Epithelial cell of prostate (primary cell): ENCODE measurements at places on chromosomes 7 and 10.

DNA sequence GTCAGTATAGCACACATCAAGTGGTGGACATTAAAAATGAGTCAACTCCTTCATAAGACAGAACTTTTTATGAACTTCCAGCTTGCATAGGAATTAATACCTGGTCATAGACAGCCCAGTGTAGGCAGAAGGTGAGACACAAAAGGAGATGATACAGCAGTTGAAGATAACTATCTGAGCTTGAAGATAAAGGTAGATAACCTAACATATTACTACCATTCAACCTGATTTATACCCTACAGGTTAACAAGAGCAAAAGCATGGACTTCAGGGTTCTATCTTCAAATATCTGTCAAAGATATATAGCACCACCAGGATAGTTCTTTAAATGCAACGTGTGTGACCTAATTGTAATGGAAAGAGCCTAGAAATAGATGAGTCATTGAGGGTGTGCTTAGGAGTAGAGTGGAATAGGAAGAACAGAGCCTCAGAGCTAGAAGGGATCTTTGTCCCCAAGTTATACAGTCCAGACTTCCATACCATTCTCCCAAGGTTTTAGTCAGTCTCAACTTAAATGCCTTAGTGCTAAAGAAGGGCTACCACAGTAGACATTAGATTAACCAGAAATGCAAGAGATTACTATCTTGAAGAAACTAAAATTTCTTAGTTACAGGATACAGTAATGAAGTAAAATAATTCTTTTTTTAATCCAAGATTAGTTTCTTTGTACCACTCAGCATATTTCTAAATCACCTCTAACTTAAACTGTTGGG lies 9.2 kb downstream of the ZNF800 start:
- DNase-seq: no peak

DNA sequence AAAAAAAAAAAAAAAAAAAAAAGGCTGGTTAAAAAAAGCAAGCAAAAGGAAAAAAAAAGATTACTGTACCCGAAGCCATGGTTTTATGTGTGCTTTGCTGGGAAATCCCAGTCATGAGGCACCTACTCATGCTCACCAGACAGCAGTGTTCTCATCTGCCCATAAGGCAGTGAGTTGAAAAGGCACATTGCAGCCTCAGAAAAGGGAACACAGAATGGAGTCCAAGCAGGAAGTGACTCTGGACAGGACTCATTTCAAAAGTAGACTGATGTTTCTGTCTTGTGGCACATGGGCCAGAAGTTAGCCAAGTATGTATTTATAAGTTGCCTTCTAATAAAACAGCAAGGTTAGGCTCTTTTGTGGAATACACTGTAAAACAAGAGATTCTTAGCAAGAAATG lies 40.2 kb downstream of the PDSS1 start:
- peak; percentile 70 for DNase-seq

GRCh38 chr10:58479045-58479444 lies 33.6 kb upstream of the BICC1 start:
- no peak for DNase-seq

DNA sequence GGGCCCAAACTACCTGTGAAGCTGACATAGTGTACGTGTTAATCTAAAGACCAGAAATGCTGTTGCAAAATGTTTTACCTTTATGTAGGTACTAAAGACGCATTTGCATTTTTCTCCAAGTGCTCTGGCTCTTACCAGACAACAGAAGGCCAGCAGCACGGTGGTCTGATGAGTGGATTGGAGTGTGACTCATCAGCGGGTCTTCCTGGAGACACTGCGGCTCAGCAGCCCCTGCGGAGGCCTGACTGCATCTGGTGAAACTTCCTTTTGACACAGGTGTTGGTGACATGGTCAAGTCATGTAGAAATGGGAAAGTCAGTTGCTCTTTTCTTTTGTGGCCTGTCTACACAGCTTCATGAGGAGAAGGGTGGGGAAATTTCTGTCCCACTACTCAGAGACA lies 723.6 kb downstream of the INHBA start:
- no peak for DNase-seq

GRCh38 chr7:50613473-50613872 lies 48.3 kb upstream of the DDC start:
- DNase-seq: no peak

DNA sequence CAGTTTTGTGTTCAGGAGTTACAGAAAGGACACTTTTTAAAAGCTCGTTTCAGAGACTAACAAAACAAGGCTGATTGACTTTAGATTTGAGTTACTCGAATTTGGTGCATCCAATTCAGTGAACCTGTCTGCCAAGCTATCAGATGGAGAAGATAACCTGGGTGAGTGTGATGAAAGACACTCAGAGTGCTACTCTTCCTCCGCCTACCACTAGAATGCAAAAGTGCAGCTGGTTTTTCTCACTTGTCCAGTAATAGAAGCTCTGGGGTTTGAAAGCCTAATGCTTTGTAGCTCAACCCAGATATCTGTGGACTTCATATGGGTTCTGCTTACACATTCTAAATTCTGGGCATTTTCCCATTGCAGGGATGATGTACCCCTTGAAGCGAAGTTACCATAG lies 82.8 kb upstream of the NPY start:
- no peak for DNase-seq

- no peak for DNase-seq
These were observed 71.4 kb downstream of the SEC61G start for GRCh38 chr7:54687462-54688212.

DNA sequence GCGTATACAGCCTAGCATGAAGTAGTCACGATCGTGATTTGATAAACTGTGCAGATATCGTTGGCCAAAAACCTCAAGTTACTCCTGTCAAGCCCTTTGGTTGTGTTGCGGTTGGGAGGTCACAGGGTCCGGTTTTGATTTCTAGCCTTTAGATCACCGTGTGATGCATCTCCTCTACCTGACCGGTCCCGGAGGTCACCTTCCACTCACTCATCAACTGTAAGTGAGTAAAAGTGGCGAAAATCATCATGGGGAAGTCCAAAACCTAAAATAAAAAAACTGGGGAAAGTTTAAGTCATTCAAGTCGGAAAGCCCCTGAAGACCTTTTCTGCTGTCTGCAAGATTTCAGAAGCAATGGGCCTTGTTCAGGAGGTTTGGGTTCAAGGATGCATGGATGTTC lies 62.8 kb downstream of the ADARB2 start:
- no peak for DNase-seq

DNA sequence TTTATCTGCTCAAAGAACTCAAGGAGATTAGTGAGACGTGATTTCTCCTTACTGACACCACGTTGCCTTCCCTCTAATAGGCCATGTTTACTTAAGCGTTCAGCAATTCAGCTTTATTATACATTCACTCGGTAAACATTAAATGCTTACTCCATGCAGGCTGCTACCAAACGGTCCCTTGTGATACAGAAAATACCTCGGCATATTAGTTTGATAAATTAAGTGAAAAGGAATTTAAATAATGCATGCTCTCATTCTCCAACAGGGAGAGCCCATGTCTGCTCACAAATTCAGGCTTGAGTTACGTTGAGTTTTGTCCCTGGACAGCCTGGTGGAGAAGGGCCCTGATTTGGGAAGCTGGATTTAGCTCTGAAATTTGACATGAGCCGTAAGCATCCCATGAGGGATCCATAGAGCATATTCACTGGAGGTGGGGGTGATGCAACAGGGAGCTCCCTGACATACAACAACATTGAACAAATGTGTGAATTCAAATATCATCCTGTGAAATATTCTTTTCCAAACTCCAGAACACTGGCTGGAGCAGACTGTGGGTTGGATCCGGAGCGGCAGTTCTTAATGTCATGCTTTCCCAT lies 86.3 kb downstream of the TBXAS1 start:
- DNase-seq: no peak

- DNase-seq: no peak
These were observed 21.5 kb downstream of the LRRN3 start for GRCh38 chr7:111112439-111112838.

- DNase-seq: no peak
These were observed 121.6 kb downstream of the TMEM168 start for GRCh38 chr7:112668561-112668960.

DNA sequence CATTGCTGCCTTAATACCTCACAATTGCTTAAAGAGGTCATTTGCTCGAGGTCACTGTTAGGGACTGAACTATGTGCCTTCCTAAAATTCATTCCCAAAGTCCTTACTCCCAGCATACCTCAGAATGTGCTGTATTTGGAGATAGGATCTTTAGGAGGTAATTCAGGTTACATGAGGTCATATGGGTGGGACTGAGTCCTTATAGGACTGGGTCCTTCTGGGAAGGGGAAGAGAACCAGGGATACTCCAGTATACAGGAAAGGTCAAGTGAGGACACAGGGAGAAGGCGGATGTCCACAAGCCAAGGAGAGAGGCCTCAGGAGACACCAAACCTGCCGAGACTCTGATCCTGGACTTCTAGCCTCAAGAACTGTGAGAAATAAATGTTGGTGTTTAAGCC lies 253.3 kb downstream of the PRPF18 start:
- no peak for DNase-seq

- DNase-seq: no peak
These were observed 60.6 kb upstream of the FRMD4A start for GRCh38 chr10:14391342-14391741.

DNA sequence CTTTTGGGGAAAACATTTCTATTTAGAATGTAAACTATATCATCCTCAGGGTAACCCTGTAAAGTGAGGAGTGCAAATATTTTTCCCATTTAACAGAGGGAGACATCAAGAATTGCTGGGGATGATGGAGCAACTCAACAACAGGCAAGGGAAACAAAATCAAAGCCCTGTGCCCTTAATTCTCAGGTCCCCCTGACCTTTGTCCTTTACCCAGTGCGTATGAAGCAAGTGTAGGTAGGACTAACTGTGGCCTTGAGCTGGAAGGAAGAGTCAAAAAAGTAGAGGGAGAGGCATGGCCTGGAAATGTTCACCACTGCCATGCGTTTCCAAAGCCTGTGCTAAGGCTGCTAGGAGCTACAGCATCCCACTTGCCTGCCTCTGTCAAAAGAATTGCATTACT lies 896.9 kb downstream of the LRMDA start:
- no peak for DNase-seq

DNA sequence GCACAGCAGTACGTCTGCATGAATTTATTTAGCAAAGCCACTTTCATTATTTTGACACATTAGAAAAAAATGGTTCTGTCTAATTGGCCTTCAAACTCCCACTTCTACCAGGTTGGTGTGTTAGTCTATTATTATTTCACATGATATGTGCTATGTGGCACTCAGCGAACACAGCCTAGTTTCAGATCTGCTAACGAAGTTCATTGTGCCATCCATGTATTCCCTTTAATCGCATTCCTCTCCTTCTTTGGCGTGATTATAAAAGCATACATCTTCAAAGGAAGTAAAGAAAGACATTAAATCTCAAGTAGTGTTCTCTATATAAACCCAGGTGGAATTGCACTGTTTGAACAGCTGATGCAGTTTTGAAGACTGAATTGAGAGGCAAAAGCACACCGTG lies 96.4 kb upstream of the CACNA2D1 start:
- DNase-seq: no peak

DNA sequence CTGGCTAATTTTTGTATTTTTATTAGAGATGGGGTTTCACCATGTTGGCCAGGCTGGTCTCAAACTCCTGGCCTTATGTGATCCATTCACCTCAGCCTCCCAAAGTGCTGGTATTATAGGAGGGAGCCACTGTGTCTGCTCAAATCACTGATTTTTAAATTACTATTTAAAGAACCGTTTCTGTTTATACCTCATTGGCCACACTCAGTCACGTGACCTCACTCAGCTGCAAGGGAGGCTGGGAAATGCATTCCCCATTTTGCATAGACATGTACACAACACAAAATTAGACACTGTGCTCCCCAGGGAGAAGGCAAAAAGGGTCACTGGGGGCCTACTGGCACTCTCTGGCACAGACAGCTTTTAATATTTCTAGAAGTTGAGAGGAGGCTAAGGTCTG lies 13.6 kb upstream of the CALU start:
- DNase-seq: no peak

- DNase-seq: no peak
These were observed 27.4 kb upstream of the GOT1 start for GRCh38 chr10:99457813-99458212.

- no peak for DNase-seq
These were observed 34.5 kb downstream of the LYZL1 start for GRCh38 chr10:29323367-29323766.

DNA sequence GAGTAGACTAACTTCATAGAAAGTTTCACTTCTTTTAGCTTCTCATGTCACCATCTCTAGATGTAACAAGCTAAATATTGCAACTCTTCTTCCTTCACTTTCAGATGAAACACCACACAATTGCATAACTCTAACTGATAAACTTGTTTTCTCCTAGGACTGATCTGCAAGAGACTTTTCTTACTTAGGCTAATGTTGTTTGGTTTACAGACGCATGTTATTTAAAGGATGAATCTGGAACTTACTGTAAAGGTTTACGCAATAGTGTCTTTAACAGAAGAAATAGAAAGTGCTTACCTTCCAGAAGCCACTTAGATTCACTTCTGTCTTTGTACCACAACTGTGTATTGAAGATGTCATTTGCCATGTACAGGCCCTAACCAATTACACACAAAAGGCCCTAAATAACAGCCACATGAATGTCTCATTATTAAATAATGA lies 22.1 kb upstream of the ZC3HAV1 start:
- no peak for DNase-seq

GRCh38 chr10:122292376-122292775 lies 21.3 kb downstream of the BTBD16 start:
- no peak for DNase-seq

- no peak for DNase-seq
These were observed 69.4 kb downstream of the FRMD4A start for GRCh38 chr10:14261336-14261735.

GRCh38 chr7:82397879-82398524 lies 45.6 kb downstream of the CACNA2D1 start:
- no peak for DNase-seq

DNA sequence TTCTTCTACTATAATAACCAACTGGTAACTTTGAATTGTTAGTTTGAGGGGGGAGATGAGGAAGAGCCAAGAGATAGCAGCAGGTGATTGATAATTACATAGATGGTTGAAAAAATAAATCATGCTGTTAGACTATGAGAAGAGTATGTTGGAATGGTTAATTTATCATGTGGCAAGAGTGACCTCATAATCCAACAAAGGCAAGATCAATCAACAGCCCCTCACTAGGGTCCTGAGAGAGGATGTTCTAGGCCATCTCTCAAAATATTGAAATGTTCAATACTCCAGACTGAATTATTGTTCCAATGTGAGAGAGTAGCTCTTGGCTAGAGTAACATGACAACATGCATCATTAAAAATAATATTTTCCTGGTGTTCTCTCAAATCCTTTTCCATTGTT lies 67.9 kb downstream of the ADD3 start:
- DNase-seq: no peak

- no peak for DNase-seq
These were observed 34.0 kb downstream of the CH25H start for GRCh38 chr10:89173075-89173474.
